ENCODE measurements at places on chromosomes 5 and 9.

GRCh38 chr5:76838481-76839261, 11.1 kb upstream of the S100Z start:
- DNase-seq, result no peak

GRCh38 chr9:7119612-7120011, 361.8 kb downstream of the KDM4C start:
- DNase-seq, result no peak

DNA sequence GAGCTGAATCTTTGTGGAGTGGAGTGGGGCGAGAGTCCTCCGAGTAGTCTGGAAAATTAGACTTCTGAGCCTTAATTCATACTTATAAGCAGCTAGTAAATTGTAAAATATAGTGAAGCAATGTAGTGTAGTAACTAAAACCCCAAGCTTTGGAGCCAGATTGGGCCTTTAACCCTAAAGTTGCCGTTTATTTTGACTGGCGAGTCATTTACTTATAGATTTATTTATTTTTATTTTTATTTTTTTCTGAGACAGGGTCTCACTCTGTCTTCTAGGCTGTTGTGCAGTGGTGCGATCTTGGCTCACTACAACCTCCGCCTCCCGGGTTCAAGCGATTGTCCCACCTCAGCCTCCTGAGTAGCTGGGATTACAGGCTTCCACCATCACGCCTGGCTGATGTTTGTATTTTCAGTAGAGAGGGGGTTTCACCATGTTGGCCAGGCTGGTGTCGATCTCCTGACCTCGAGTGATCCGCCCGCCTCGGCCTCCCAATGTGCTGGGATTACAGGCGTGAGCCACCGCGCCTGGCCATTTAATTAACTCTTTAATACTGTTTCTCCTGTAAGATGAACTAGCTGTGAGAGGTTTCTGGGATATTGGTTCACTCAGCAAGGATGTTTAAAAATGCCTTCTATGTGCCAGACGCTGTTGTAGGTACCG, 687 bp upstream of the RPS23 start:
- DNase-seq, result no peak

- no peak for DNase-seq
Observed at GRCh38 chr9:101893661-101894646, 155.5 kb upstream of the GRIN3A start.

DNA sequence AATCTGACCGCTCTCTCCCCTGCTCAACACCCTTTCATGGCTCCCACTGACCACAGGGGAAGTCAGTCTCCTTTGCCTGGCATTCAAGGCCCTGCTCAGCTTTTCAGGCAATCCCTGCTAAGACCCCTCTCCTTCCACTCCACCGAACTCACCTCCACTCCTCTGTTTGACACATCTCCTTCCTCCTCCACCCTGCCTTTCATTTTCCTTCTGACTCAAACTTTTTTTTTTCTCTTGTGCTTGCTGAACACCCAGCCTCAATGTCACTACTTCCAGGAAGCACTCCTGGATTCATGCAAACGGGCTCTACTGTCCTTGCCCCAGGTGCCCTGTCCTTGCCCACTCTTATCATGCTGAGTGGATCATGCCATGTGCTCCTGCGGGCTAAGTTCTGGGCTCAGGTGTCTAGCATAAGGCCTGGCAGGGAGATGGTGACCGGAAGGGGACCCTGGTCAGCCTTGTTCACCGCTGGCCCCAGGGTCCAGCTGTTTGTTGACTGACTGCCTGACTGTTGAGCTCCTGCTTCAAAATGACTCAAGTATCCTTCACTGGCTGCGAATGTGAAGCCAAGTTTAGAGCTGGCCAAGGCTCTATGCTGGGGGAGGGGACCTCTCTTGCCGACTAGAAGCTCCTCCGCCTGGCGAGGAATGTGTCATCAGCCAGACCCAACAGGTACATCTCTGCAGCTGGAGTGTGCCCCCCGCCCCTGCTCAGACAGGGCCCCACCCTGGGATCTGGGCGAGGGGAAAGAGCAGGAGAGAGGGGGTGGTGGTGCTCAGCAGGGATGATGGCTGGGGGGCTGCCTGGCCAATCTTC, 6.2 kb downstream of the NR5A1 start:
- no peak for DNase-seq

- no peak for DNase-seq
Observed at GRCh38 chr5:126219616-126220015, 203.6 kb upstream of the GRAMD2B start.

GRCh38 chr5:177133853-177134696, 502 bp downstream of the NSD1 start:
- peak; percentile 70 for DNase-seq

GRCh38 chr9:125603478-125604021, 103.5 kb downstream of the MAPKAP1 start:
- no peak for DNase-seq

- no peak for DNase-seq
Observed at GRCh38 chr5:92002721-92003274, 619.7 kb upstream of the ARRDC3 start.

All from femur (tissue), 1 donor.